SJSA1 (cell line): ENCODE measurements at places on chromosomes 13 and 19. TPM values are rescaled to one million over a fixed set of nuclear protein-coding genes. Genes with fewer than 3 reads are reported as not detected.

The PSPN gene
- 1.2 and 1.3 TPM in 2 replicates for total RNA-seq

The FAM124A gene
- total RNA-seq = 0.29 TPM in 1 of 2 replicates, not detected in the other

GRCh38 chr13:28626266-28626665, 32.7 kb upstream of the POMP start:
- no peaks in the 10 kb centered on the region for H3K36me3 ChIP-seq
- H3K4me1 ChIP-seq = no peaks in the 10 kb centered on the region
- DNase-seq = no peak
- H3K27ac ChIP-seq = no peak overlapping the region

GRCh38 chr19:41456342-41456918, 13.5 kb downstream of the ERICH4 start:
- peaks cover 61% of the 10 kb centered on the region for H3K27me3 ChIP-seq
- H3K4me3 ChIP-seq = no peak overlapping the region
- no peak overlapping the region for H3K27ac ChIP-seq
- no peaks in the 10 kb centered on the region for H3K36me3 ChIP-seq
- DNase-seq = no peak

The KANK3 gene
- not detected in 2 replicates for total RNA-seq

DNA sequence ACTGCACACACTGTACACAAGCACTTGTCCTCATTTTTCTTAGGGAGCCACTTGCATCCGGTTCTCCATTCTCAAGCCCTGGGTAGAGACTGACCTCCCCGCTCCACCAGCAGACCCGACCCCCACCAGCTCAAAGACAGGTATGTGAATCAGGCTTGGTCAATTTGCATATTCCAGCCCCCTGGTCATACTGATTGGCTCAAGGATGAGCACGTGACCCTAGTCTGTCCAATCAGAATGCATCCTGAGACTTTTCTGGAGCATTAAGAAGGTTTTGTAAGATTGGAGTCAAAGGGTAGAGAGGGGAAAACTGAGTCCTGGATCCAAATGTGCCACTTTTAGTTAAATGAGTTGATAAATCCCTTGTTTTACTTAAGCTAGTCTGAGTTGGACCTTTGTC, 34.1 kb downstream of the NOTCH3 start:
- H3K4me1 ChIP-seq = no peaks in the 10 kb centered on the region
- no peak for DNase-seq
- H3K4me3 ChIP-seq = no peak overlapping the region
- H3K27me3 ChIP-seq = no peaks in the 10 kb centered on the region
- H3K27ac ChIP-seq = no peak overlapping the region

The PALM3 gene
- not detected in 2 replicates for total RNA-seq

GRCh38 chr13:53075356-53076041, 46.9 kb downstream of the OLFM4 start:
- no peaks in the 10 kb centered on the region for H3K27me3 ChIP-seq
- no peaks in the 10 kb centered on the region for H3K4me1 ChIP-seq
- H3K4me3 ChIP-seq = no peak overlapping the region
- no peaks in the 10 kb centered on the region for H3K36me3 ChIP-seq
- DNase-seq = no peak
- no peak overlapping the region for H3K27ac ChIP-seq

GRCh38 chr13:110824702-110825300, 90.1 kb downstream of the ANKRD10 start:
- no peak overlapping the region for H3K4me3 ChIP-seq
- no peak overlapping the region for H3K27ac ChIP-seq
- no peaks in the 10 kb centered on the region for H3K36me3 ChIP-seq
- H3K27me3 ChIP-seq = peaks cover 6% of the 10 kb centered on the region; the same call in 1 of the 2 replicates
- H3K4me1 ChIP-seq = no peaks in the 10 kb centered on the region

DNA sequence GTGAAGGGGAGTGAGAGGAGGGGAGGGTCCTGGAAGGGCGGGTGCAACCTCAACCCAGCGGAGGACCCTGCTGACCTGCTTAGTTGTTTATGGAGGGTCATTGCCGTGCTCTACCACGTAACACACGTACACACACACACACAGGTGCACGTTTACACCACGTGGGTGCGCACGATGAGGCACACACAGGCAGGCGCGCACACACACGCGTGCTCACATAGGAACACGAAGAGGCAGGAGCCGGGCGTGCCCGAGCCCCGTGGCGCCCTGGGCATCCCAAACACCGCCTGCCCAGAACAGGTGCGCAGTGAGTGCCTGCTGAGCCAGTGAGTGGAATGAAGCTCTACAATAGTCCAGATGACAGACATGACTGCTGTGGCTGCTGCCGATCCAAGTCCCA, 11.2 kb upstream of the MADCAM1 start:
- H3K27ac ChIP-seq = no peak overlapping the region
- H3K4me1 ChIP-seq = peaks cover 16% of the 10 kb centered on the region
- peaks cover 13% of the 10 kb centered on the region for H3K27me3 ChIP-seq
- peaks cover 5% of the 10 kb centered on the region for H3K36me3 ChIP-seq
- no peak for DNase-seq

The CLDND2 gene
- not detected in 2 replicates for total RNA-seq

GRCh38 chr19:13234518-13234917, 84.3 kb downstream of the IER2 start:
- H3K4me3 ChIP-seq = no peak overlapping the region
- H3K27ac ChIP-seq = no peak overlapping the region
- peak; percentile 52 for DNase-seq
- H3K36me3 ChIP-seq = no peaks in the 10 kb centered on the region
- H3K4me1 ChIP-seq = 0 out of 2 replicates have a peak, but pooled peaks cover 4% of the 10 kb centered on the region

GRCh38 chr13:112616586-112617362, 28.8 kb upstream of the TUBGCP3 start:
- H3K36me3 ChIP-seq = no peaks in the 10 kb centered on the region
- H3K27me3 ChIP-seq = peaks cover 96% of the 10 kb centered on the region
- H3K4me1 ChIP-seq = no peaks in the 10 kb centered on the region
- H3K27ac ChIP-seq = no peak overlapping the region

The ZNF737 gene
- total RNA-seq = not detected in 2 replicates

The NLRP11 gene
- total RNA-seq = not detected in 2 replicates

DNA sequence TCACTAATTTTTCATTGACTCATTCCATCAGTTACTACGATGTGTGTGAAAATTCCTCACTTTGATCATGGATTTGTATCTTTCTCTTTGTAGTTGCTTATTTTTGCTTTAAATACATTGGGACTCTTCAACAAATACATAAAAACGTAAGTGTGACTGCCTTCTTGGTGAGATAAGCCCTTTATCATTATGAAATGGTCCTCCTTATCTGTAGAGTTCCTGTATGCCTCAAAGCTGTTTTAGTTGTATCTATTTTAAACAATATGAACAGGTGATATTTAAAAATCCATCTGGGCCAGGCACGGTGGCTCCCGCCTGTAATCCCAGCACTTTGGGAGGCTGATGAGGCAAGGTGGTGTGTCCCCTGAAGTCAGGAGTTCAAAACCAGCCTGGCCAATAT, 11.3 kb downstream of the DCUN1D2 start:
- H3K4me3 ChIP-seq = no peak overlapping the region
- no peak overlapping the region for H3K27ac ChIP-seq
- no peak for DNase-seq

The CYP4F3 gene
- not detected in 2 replicates for total RNA-seq

- no peak overlapping the region for H3K4me3 ChIP-seq
- no peaks in the 10 kb centered on the region for H3K27me3 ChIP-seq
- H3K27ac ChIP-seq = no peak overlapping the region
- DNase-seq = no peak
- H3K4me1 ChIP-seq = no peaks in the 10 kb centered on the region
- H3K36me3 ChIP-seq = no peaks in the 10 kb centered on the region
Observed at GRCh38 chr13:59625111-59625510, 538.6 kb downstream of the DIAPH3 start.

DNA sequence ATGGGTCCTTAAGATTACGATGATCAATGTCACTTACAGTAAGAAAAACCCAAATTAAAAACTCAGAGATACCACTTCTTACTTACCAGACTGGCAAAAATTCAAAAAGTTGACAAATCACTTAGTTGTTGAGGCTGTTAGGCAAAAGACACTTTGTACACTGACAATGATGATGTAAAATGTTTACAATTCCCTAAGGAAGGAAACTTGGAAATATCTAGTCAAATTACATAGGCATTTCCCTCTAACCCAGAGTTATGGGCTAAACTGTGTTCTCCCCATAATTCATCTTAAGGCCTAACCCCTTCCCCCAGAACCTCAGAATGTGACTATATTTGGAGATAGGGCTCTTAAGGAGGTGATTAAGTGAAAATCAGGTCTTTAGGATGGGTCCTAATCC, 12.0 kb downstream of the TGDS start:
- H3K4me1 ChIP-seq = no peaks in the 10 kb centered on the region
- H3K4me3 ChIP-seq = no peak overlapping the region
- DNase-seq = no peak
- peaks cover 38% of the 10 kb centered on the region for H3K36me3 ChIP-seq
- H3K27me3 ChIP-seq = no peaks in the 10 kb centered on the region; the same call in 1 of the 2 replicates

GRCh38 chr19:53892981-53893325, 11.0 kb downstream of the PRKCG start:
- no peak overlapping the region for H3K27ac ChIP-seq
- no peaks in the 10 kb centered on the region for H3K36me3 ChIP-seq
- no peak for DNase-seq
- no peak overlapping the region for H3K4me3 ChIP-seq
- no peaks in the 10 kb centered on the region for H3K4me1 ChIP-seq

GRCh38 chr13:34076943-34077703, 259.2 kb downstream of the RFC3 start:
- no peaks in the 10 kb centered on the region for H3K27me3 ChIP-seq
- no peaks in the 10 kb centered on the region for H3K36me3 ChIP-seq
- H3K27ac ChIP-seq = no peak overlapping the region; the same call in 1 of the 2 replicates
- no peak overlapping the region for H3K4me3 ChIP-seq
- peaks cover 19% of the 10 kb centered on the region for H3K4me1 ChIP-seq

GRCh38 chr13:46903748-46904147, 6.9 kb upstream of the HTR2A start:
- H3K27me3 ChIP-seq = no peaks in the 10 kb centered on the region
- no peak for DNase-seq
- H3K4me3 ChIP-seq = no peak overlapping the region
- no peak overlapping the region for H3K27ac ChIP-seq

The ATP4A gene
- total RNA-seq = not detected in 2 replicates

The NRTN gene
- total RNA-seq = 17.6 and 32.9 TPM in 2 replicates

DNA sequence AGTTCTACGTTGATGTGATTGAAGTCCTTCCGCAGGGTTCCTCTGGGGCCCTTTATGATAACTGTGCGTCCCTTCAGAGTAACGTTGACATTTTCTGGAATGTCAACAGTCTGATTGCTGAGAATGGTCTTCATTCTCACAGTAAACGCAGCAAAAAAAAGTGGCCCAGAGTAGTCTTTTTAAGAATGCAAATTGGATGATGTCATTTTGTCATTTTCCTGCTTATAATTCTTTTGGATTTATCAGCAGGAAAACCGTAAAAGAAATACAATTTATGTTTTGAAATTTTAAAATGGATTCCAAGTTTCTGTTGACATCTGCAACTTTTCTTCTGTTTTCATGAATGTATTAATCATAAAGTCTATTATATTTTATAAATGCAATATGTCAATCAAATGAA, 14.8 kb downstream of the URI1 start:
- no peak overlapping the region for H3K27ac ChIP-seq
- H3K4me1 ChIP-seq = no peaks in the 10 kb centered on the region
- H3K27me3 ChIP-seq = no peaks in the 10 kb centered on the region
- no peak overlapping the region for H3K4me3 ChIP-seq
- no peaks in the 10 kb centered on the region for H3K36me3 ChIP-seq

- H3K4me1 ChIP-seq = peaks cover 18% of the 10 kb centered on the region
- no peaks in the 10 kb centered on the region for H3K36me3 ChIP-seq
- H3K27me3 ChIP-seq = no peaks in the 10 kb centered on the region
- H3K27ac ChIP-seq = peak overlapping the region; percentile 48
- peak overlapping the region; percentile 52 for H3K4me3 ChIP-seq
Observed at GRCh38 chr13:49444524-49445395, 686 bp downstream of the SETDB2 start.

DNA sequence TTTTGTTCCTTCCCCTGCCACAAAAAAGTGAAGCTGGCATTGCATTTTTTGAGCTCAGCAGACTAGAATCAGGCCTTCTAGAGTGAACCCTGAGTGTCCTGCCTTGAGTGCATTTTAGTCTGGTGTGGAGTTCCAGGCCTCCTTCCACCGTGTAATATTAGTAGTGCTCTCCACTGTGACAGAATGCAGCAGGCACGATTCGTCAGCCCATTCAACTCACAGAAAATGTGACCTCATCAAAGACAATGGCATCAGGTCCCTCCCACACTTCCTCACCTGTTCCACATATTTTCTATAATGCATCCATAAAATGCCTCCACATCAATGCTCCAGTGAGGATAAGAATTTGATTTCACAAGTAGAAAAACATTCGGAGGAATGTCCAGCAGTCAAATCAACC, 227.6 kb downstream of the FGF9 start:
- H3K27me3 ChIP-seq = no peaks in the 10 kb centered on the region
- no peaks in the 10 kb centered on the region for H3K4me1 ChIP-seq
- no peak overlapping the region for H3K4me3 ChIP-seq
- DNase-seq = no peak

The ZNF491 gene
- 0.39 TPM in 1 of 2 replicates, not detected in the other for total RNA-seq

The PALM gene
- total RNA-seq = not detected in 2 replicates

DNA sequence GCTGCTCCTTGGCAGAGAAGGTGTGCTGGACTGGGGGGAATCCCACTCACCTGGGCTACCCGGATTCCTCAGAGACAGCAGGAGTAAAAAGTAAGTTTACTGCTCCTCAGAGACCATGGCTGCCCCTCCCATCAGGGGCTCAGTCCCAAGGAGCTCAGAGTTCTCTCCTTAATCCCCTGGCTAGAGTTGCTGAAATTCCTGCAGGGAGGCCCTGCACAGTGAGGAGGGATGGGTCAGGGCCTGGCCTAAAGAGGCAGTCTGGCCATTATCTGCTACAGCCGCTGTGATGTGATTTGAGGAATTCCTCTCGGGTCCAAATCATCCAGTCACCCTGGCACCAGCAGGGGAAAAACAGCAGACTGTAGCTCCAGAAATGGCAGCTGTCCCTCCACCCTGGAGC, 502.5 kb downstream of the PCDH17 start:
- H3K27ac ChIP-seq = no peak overlapping the region
- H3K36me3 ChIP-seq = no peaks in the 10 kb centered on the region
- DNase-seq = no peak
- H3K4me1 ChIP-seq = no peaks in the 10 kb centered on the region

- no peaks in the 10 kb centered on the region for H3K27me3 ChIP-seq
- H3K36me3 ChIP-seq = peaks cover 4% of the 10 kb centered on the region
- no peaks in the 10 kb centered on the region for H3K4me1 ChIP-seq
- no peak for DNase-seq
- H3K27ac ChIP-seq = no peak overlapping the region
- H3K4me3 ChIP-seq = no peak overlapping the region
Observed at GRCh38 chr13:75325711-75326110, 156.3 kb downstream of the TBC1D4 start.
